NCI-H69 (cell line): ENCODE measurements at places on chromosomes 2 and 18.

GRCh38 chr2:45390861-45391260 lies 220.2 kb downstream of the SRBD1 start:
- no peak for DNase-seq

DNA sequence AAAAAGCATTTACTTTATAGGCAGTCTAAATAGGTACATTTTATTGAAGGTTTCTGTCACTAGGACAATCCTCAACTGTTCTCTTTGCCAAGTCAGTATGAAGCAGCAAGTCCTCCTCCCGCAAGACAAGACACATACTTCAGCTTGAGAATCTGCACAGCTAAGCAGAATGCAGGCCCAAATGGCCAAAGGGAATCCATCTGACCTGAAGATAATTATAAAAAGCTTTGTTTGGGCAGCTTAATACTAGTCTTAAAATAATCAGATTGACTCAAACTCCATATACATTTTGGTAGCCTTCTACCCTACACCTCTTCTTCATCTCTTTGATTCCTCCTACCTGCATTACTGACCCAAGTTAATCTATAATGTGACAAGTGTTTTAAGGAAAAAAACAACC lies 1.8 kb downstream of the LANCL1 start:
- no peak for DNase-seq

GRCh38 chr2:26927221-26927620 lies 43.2 kb upstream of the MAPRE3 start:
- DNase-seq: no peak

DNA sequence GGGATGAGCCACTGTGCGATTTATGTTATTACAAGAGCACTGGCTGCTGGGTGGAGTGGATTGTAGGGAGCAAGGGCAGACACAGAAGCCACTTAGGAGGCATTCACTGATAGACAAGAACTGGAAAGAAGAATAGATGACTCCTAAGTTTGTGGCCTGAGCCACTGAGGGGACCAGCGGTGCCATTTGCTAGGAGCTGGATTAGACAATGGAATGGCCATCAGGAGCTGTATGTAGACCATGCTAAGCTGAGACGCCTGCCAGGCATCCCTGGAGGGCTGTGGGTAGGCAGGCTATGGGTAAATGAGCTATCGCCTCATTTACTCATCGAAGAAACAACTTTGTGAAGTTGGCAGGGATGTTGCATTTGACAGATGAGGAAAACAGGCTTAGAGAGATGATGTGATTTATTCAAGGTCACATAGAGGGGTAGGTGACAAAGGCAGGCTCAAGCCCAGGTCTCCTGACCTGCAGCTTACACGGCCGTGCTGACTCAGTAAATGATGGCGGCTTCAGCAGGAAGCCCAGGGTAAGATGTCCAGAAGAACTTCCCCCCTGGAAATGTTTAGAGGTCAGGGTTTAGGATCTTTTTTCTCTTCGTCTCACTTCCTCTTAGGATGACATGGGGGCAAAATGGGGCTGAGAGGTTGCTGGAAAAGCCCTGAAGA lies 2.8 kb downstream of the MFSD2B start:
- DNase-seq: no peak

DNA sequence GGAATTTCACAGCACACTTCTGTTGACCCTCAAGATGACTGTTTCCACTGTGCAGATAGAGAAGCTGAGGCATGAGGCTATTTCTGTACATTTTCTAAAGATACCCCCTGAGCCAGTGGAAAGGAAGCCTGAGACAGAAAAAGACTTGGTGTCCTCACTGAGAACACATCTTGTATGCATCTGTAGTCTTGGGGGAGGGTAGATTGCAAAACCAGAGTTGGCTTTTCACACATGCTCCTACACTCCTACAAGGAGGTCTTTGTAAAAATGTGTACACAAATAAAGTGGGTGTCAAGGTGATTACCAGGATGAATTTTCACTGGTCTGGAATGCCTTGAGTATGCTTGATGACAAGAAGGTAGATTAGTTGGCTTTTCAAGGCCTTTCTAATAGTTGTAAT lies 98.0 kb downstream of the KCTD18 start:
- no peak for DNase-seq

- DNase-seq: no peak
Observed at GRCh38 chr18:22868831-22869230, 64.3 kb upstream of the RBBP8 start.
